ENCODE measurements at places on chromosomes 2 and 18. TPM values are rescaled to one million over a fixed set of nuclear protein-coding genes. Genes with fewer than 3 reads are reported as not detected.

The NGEF gene
- total RNA-seq: 71.3 TPM

The LOXHD1 gene
- total RNA-seq: not detected

The BARD1 gene
- 30.5 TPM for total RNA-seq

The TNS1 gene
- 1.5 TPM for total RNA-seq

- H3K4me3 ChIP-seq: no peak overlapping the region
- DNase-seq: no peak
- H3K36me3 ChIP-seq: no peaks in the 10 kb centered on the region
- H3K27me3 ChIP-seq: no peaks in the 10 kb centered on the region
- no peak overlapping the region for H3K27ac ChIP-seq
- no peaks in the 10 kb centered on the region for H3K4me1 ChIP-seq
Measured at GRCh38 chr18:51100385-51101120, 70.5 kb downstream of the SMAD4 start.

- DNase-seq: peak; percentile 46
- H3K27me3 ChIP-seq: no peaks in the 10 kb centered on the region
- H3K4me1 ChIP-seq: peaks cover 26% of the 10 kb centered on the region
- peak overlapping the region; percentile 13 for H3K4me3 ChIP-seq
- peak overlapping the region; percentile 69 for H3K27ac ChIP-seq
- H3K36me3 ChIP-seq: no peaks in the 10 kb centered on the region
Measured at GRCh38 chr2:215136669-215137328, 1.6 kb downstream of the ABCA12 start.

- H3K36me3 ChIP-seq: peaks cover 3% of the 10 kb centered on the region
- no peaks in the 10 kb centered on the region for H3K4me1 ChIP-seq
- no peak overlapping the region for H3K27ac ChIP-seq
- no peak overlapping the region for H3K4me3 ChIP-seq
Measured at GRCh38 chr2:105836840-105837692, 92.4 kb downstream of the NCK2 start.

Data from PC-3 (cell line).